Stimulated activated CD4-positive, alpha-beta T cell treated with anti-CD3 and anti-CD28 coated beads, Interleukin-1b, Interleukin-23, amount 100 ng/mL, for 1 hour (primary cell): ENCODE measurements at places on chromosomes 16 and 17.

DNA sequence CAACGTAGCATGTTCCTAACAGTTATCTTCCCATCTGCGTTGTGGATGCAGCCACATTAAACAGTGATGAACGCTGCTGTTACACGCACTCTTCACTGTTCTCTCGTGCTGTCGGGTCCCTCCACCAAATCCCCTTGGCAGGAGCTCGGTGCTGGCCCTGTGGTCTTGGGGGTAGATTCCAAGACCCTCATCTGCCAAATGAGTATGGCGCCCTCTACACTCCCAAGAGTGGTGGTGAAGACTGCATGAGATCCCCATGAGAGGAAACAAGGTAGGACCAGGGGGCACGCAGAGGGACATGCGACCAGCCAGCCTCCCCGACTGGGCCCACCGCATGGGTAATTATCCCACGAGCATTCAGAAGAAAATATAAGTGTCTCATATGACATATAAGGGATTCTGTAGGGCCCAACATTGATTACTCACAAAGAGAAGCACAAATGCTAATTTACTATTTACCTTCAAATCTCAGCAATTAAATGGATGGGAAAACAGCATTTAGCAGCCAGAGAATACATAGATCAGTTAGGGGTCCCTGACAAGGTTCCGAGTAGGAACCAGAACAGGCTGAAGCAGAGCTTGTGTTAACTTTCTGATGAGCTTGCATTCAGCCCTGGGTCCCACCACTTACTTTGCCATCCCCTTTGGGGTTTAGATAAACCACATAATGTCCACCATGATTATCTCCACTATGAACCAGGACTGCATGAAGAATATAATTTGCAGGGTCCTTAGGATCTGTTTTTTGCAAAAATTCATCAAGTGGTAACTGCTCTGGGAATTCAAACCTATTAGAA is 23.8 kb downstream of the LITAFD start:
- no peak for DNase-seq

DNA sequence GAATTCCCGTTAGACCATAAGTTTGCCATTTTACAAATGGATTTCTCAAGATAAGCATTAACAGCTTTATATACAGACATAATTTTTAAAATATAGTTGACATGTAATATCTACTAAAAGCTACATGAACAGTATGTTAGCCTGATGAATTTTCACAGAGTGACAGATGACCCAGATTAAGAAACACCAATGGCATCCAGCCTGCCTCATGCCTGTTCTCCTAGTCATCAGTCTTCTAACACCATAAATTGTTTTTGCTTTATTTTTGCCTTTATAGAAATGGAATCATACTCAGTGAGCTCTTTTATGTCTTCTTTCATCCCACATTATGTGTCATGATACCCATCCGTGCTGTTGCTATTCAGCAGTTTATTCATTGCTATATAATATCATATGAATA is 80.0 kb downstream of the ATF7IP2 start:
- no peak for DNase-seq

DNA sequence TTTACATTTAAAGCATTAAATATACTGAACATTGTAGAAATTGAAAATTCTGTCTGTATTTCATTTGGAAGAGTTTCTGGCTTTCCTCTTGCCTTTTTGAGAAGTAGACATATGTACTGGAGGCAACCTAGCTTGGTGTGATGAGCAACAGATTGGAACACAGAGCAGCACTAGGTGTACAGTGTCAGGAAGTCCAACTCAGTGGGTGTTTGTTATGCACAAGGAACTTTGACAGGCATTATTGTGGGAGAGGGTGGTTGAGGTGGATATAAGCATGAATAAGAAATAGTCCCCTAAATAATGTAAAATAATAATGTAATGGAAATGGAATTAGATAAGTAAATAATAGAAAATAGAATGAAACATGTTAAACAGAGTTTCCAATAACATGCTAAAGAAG is 58.1 kb downstream of the PPM1E start:
- no peak for DNase-seq

GRCh38 chr17:79438058-79438457 is 172.8 kb downstream of the RBFOX3 start:
- DNase-seq = no peak

DNA sequence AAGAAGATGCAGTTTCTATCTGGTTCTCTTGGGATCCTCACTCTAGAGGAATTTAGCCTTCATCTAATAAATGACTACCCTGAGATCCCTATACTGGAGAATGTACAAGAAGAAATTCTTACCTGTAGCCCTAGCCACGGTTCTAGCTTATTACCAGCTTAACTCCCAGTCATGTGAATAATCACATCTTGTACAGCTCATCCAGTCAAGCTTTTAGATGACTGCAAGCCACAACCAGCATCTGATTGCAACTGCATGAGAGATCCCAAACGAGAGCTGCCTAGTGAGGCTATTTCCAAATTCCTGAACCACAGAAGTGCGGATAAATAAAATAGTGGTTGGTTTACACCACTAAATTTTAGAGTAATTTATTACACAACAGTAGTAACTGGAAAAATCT is 196.0 kb upstream of the CPHXL start:
- no peak for DNase-seq

GRCh38 chr16:26087091-26087490 is 395.3 kb downstream of the HS3ST4 start:
- no peak for DNase-seq

- DNase-seq = no peak
These were observed 72.6 kb downstream of the MGAT5B start for GRCh38 chr17:76940738-76941350.

DNA sequence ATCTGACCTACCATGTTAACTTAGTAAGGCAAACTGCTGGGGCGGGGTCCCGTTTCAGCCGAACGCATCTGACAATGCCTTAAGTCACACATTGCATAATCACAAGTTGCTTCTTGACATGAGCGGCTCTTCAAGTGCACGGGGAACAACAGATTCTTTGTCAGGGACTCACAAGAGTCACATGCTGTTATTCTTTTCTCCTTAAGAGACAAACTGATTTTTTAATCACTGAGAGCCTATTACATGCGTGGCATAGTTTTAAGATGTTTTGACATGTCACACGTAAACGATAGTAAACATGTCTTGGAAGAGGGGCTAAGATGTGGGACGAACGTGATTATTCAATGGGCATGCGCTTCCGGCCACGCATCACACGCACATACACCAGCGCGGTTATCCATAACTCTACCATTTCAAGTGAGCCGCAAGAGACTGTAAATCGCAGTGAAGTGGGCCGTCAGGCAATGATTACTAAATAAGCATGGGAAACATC is 63.4 kb downstream of the ADCY9 start:
- DNase-seq = no peak
